ENCODE measurements at places on chromosomes 11 and 22.

DNA sequence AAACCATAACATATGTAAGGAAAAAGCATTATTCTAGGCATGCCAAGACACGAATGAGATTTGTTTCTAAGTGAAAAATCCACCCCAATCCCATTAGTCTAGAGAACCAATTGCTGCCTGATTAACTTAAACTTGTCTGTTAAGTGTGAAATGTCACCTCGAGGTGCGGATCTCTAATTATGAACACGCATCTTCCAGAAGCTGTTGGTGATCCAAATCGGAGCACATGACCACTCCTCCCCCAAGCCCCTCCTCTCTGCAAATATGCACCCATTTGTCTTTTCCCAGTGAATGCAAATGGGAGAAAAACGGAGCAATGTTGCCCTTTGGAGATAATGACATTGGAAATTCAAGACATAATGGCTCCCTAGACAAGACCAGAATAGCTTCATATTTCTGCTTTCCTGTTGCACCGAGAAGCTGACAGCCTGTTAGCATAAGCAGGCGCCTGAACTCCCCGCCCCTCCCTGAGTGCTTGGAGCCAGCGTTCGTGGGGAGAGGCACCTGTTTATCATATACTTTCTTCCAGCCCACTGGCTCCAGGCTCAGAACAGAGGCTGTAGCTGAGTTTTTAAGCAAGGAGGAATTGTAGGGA lies 6.0 kb upstream of the FXYD6 start:
- no peak for DNase-seq

- DNase-seq = no peak
Observed at GRCh38 chr22:40818192-40818746, 877 bp downstream of the SLC25A17 start.

- DNase-seq = no peak
Observed at GRCh38 chr11:26904132-26904531, 89.8 kb upstream of the FIBIN start.

GRCh38 chr11:71060391-71060791 lies 192.0 kb downstream of the SHANK2 start:
- DNase-seq = no peak

- DNase-seq = no peak
Observed at GRCh38 chr11:29963796-29964195, 53.0 kb downstream of the KCNA4 start.

All from activated naive CD4-positive, alpha-beta T cell (primary cell).